ENCODE measurements at places on chromosomes 13 and 19.

GRCh38 chr19:40578442-40578908 is 1.8 kb downstream of the SHKBP1 start:
- DNase-seq = peak; percentile 60

GRCh38 chr13:41052441-41052840 is 8.9 kb upstream of the WBP4 start:
- no peak for DNase-seq

DNA sequence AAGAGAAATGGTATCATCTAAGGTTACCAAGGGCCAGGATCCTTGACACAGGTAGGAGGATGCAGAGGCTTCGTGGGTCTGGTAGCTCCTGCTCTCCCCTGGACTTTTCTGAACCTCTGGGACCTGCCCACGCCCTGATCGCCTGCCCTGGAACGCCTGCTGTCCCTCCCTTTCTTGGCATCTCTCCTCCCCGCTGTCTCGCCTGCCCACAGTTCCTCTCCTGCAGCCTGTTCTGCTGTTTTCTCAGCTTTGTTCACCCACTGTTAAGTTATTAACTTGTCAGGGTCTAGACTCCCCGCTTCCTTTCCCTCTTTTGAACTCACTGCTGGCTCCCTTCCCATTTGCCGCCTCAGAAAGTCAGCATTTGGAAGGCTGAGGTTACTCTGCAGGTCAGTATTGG is 19.8 kb downstream of the SERP2 start:
- DNase-seq = no peak

DNA sequence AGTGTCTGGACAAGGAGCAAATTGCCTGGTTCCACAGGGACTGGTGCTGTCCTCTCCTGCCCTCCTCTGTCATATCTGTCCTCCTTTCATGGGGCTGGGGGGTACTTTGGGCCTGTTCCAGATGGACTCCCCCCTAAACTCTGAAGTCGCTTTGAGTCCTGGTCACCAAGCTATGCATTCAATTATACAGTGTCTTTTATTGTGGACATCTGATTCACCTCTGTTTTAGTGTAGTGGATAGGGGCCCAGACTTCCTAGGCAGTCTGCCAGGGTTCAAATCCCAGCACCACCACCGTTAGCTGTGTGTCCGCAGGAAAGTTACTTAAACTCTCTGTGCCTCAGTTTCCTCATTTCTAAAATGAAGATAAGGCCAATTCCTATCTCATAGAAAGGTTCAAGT is 21.0 kb upstream of the IRS2 start:
- DNase-seq = no peak

DNA sequence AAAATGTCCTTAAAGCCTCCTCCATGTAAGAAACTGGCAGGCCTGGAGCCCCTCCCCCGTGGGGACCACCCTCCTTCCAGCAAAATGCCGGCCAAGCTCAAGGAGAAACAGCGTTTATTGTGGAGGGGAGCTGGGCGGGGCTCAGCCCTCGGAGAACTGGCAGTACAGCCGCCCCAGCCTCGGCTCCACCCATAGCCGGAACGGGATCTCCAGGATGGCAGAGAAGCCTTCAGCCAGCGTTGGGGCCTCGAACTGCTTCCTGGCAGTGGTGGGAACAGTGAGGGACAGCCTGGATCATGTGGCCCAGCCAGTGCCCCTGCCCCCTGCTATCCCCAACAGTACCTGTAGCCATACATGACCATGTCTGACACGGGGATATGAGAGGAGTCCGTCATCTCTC is 6.3 kb downstream of the PNKP start:
- no peak for DNase-seq
